ENCODE measurements at places on chromosomes 4 and X. TPM values are rescaled to one million over a fixed set of nuclear protein-coding genes. Genes with fewer than 3 reads are reported as not detected.

Gene REELD1
- not detected for total RNA-seq

Gene HSFX2
- total RNA-seq, result not detected

Gene CHM
- 13.4 TPM for total RNA-seq

Gene RPS6KA6
- 2.5 TPM for total RNA-seq

Gene VSIG4
- total RNA-seq, result 84.2 TPM

Gene HSFX3
- not detected for total RNA-seq

Gene ARFIP1
- total RNA-seq, result 27.4 TPM

Gene HHIP
- total RNA-seq, result not detected

Gene CRMP1
- total RNA-seq, result 5.0 TPM

GRCh38 chrX:130039847-130040246, 57.4 kb downstream of the BCORL1 start:
- no peak for DNase-seq

GRCh38 chr4:20086067-20086798, 165.5 kb upstream of the SLIT2 start:
- DNase-seq, result no peak

DNA sequence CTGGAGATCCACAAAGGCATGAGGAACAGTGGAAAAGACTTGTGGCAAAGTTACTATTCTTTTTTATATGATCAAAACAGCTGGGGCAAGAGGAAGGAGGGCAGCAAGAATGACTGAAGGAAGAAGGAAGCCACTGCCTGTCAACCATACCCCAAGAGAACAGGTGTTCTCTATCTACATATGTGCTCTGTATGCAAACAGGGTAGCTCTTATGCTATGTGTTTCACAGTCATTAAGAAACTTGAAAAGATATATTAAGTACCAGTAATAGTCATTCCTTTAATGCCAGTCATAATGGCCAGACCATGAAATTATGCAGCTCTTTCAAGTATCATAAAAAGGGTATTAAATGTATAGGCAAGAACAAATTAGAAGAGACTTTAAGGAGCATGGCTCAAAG, 363.9 kb downstream of the KLHL13 start:
- no peak for DNase-seq

GRCh38 chrX:78931814-78932213, 13.4 kb upstream of the P2RY10 start:
- DNase-seq, result no peak

- no peak for DNase-seq
These were observed 30.6 kb downstream of the TBL1X start for GRCh38 chrX:9495496-9495895.

- DNase-seq, result no peak
These were observed 82.9 kb downstream of the PDK3 start for GRCh38 chrX:24547961-24548360.

- no peak for DNase-seq
These were observed 569 bp upstream of the FHL1 start for GRCh38 chrX:136146614-136147314.

DNA sequence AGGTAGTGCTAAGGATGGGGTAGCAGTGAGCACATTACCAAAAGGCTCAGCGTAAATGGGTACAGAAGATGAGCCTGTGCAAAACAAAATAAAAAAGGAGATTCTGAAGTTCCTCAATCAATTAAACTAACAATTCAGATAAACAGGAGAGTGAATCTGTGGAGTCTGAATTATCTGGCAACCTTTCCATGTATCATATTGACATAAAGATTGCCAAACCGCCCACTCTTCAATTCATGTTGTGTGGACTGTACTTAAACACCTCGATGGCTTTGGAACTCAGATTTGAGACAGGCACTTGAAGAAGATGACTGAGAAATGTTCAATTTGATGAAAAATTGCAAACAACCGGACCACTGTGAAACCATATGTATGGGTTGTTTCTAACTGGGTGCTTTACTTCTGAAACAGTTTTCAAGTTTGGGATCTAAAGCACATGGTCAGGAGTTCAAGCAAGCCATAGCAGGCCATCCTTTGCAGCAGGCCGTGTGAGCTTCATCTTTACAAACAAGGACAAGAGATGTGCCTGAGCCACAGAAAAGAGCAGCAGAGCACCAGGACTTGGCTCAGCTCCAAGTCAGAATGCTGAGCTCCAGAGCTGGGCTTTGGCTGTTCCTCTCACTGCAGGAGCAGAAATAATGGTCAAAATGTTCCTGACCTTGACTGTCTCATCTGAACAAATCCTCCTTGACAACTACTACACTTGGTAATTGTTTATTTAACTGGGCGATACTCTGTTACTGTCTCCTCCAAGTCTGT, 108.1 kb downstream of the MGST2 start:
- DNase-seq, result no peak

GRCh38 chr4:185587030-185587426, 51.7 kb upstream of the PDLIM3 start:
- DNase-seq, result no peak

DNA sequence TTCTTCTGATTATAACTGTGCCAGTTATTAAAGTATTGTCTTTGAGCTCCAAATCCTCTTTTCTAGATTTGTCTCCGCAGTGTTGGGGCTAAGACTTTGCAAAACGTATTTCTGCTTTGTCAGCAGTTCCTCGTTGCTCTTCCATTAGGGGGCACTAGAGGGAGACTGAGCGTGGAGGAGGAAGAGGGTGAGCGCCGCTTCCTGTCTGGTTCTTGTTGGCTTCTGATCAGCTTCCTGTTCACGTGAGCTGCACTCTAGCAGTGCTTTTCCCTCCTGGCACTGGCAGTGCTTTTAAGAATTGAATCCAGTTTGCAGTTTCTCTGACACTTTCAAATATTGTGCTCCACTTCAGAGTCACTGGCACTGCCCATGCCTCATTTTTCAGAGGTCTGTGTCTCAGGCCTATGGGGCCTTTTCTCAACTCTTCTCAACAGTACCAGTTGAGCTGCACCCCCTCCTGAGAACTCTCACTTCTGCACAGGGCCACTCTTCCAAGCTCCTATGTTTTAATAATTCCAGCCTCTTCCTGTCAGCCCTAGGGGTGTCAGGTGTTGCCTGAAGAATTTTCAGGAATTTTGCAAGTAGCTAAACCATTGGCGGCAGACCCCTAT, 54.4 kb upstream of the LCORL start:
- no peak for DNase-seq

GRCh38 chr4:152875261-152875660, 60.9 kb upstream of the FHDC1 start:
- DNase-seq, result no peak

DNA sequence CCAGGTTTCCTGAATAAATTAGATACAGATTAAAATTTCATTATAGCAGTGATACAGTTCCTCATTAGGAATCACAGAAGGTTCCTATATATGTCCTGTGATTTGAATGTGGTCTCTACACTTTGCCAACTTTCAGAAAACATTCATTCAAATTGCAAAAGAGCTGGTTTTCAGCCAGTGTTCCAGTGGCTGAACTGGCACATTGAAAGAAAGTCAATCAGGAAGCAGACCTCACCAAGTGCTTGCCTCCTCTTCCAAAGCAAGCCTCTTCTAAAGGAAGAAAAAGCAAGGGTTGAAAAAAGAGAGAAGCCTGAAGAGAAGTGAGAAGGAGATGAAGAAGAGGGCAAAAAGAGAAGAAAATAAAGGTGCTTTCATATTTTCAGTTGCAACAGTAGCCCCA, 12.7 kb downstream of the KLHL34 start:
- DNase-seq, result no peak

DNA sequence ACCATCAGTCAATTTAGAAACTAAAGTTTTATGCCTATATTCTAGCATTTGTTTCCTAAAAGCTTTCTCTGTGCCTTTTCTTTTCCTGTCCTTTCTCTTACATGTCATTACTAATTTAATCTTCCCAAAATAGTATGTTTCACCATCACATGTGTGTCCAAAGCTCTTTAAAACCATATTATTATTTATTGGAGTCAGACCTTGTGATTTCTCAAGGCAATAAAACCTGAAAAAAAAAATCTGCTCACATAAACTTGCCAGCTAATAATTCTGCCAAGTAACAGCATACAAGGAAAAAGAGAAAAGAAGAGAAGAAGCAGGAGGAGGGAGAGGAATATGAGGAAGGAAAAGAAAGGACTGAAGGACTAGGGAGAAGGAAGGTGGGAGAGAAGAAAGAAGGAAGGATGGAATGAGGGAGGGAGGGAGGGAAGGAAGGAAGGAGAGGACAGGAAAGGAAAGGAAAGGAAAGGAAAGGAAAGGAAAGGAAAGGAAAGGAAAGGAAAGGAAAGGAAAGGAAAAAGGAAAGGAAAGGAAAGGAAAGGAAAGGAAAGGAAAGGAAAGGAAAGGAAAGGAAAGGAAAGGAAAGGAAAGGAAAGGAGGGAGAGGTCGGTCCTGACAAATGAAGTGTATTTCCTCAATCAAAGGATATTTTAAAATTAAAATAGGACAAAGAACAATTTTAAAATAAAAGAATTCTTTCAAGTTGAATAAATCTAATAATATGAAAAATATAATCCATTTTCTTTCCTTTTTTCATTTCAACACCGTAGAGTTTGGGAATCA, 57.4 kb downstream of the ANTXR2 start:
- no peak for DNase-seq

DNA sequence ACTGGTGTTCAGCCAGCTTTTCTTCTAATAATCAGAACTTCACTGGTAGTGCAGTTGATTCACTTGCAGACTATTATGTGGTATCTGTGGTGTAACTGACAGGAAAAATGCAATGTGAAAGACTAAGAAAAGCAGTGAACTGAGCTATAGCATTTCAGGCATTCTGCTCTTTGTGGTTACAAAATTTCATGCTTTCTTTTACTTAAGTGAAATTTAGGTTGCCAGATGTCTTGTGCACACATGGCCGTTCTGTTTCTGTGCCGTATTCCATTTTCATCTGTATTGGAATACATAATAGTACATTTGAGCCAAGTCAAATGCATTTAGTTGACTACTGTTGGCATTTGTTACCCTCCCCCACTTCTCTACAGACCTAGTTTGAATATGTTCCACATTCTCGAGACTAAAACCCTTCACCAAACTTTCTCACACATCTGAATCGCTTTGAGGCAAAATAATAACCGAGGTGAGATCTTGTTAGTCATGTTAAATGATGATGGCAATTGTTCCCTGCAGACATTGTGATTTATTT, 8.2 kb downstream of the RTL3 start:
- DNase-seq, result no peak

DNA sequence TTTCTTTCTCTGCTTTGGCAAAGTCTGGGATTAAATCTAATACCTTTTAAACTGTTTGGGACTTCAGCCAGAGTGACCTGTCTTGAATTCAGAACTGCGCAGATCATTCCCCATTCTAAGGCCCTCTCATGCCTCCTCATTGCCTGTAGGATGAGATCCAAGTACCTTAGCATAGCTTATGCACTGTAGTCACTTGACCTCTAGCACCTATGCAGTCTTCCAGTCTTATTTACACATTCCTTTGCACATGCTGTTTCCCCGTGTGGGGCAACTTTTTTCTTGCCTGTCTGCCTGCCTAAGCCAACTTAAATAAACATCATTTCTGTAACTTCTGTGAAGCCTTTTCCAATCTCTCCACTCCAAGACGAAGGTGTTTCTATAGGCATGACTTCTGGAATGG, 68.4 kb downstream of the AR start:
- no peak for DNase-seq

DNA sequence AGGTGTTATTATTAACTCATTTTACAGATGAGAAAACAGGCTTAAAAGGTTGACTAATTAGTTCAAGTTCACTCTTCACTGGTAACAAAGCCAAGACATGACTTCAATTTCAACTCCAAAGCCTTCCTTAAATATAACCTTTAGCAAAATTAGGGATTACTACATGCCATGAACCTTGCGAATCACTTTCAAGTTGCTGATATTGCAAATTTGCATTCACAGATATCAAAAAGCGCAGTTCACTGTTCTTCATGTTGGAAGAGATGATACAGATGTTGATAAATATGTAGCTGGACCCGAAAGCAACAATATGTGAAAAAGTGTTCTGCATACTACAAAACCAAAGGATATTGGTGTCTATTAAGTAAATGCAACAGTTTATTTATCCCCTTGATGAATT, 210.8 kb upstream of the GYPA start:
- no peak for DNase-seq

- no peak for DNase-seq
These were observed at the start of gene RAI2 for GRCh38 chrX:17860811-17861488. RAI2 (minus strand) TSS chrX:17861298; CDS start chrX:17802010, 59,288 bp downstream.

- DNase-seq, result no peak
These were observed 155.2 kb downstream of the ZNF330 start for GRCh38 chr4:141375855-141376254.

- no peak for DNase-seq
These were observed 115.7 kb upstream of the IL1RAPL2 start for GRCh38 chrX:104450316-104450715.

DNA sequence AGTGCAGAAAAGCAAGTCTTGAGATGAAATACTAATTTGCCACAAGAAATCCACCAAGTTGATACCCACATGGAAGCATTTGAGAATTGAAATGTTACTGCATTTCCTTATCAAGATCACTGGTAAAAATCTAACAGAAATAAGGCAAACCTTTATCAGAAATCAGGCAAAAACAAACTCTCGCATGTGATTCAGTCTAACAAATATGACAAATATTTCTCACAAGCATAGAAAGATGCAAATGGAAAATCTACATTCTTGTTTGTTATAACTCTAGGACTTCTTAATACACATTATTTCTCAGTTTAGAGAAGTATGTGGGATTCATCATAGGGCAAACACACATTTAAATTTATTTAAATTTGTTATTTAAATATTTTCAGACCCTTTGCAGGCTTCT, 52.9 kb downstream of the TXK start:
- DNase-seq, result no peak

GRCh38 chrX:2228536-2228935, 272.2 kb downstream of the DHRSX start:
- DNase-seq, result no peak

GRCh38 chrX:136674270-136674985, 26.5 kb downstream of the CD40LG start:
- no peak for DNase-seq

DNA sequence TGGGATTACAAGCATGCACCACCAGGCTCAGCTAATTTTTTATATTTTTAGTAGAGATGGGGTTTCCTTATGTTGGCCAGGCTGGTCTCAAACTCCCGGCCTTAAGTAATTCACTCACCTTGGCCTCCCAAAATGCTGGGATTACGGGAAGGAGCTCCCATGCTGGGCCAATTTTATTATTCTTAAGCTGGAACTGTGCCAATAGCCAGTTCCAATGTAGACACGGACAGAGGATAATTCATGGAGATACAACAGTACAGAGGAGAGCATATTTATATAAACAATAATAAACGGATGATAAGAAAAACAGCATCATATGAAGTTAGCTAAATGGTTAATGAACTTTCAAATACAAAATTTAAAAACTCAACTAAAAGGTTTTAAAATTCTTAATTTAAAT, 87.8 kb downstream of the PPA2 start:
- no peak for DNase-seq

DNA sequence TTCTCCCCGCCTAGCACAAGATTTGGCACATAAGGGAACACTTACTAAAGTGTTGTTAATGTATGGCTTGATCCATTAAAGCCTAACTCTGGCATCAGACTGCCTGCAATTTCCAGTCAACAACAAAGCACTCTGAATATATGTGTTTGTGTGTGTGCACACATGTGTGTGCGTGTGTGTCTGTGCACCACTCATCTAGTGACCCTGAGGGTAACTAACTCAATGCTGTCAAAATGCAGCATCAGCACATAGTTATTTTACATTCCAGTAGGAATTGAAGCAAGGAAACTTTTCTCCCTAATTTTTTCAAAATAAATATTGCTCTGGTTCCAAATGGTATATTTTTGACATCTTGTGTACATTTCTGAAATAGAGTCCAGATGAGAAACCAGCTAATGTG, 94.4 kb downstream of the SHROOM4 start:
- no peak for DNase-seq

- no peak for DNase-seq
These were observed 80.0 kb downstream of the FAT1 start for GRCh38 chr4:186643501-186644310.

Measured in esophagus squamous epithelium (tissue), 5 donors.